AG09309 (cell line): ENCODE measurements at places on chromosomes 7 and 10.

- DNase-seq, result no peak
These were observed 126.6 kb upstream of the LSM8 start for GRCh38 chr7:118057404-118057803.

DNA sequence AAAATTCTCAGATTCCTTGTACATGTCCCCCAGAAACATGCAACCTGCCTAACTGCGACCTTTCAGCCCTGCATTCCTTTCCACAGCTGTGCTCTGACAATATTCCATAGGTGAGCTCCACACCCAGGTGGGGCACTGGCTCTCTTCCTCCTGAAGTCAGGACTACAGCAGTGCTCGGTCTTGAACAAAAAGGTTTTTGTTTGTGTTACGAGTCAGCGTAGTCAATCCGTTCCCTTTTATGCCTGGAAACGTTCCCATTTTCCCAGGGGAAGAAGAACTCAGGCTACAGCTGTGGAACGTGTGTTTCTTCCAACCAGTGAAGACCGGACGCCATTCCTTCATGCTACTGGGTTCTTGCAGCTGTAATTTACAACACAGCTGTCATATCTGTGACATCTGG lies 52.4 kb upstream of the PFKP start:
- DNase-seq, result no peak

GRCh38 chr10:17064435-17064834 lies 65.2 kb downstream of the CUBN start:
- DNase-seq, result no peak

DNA sequence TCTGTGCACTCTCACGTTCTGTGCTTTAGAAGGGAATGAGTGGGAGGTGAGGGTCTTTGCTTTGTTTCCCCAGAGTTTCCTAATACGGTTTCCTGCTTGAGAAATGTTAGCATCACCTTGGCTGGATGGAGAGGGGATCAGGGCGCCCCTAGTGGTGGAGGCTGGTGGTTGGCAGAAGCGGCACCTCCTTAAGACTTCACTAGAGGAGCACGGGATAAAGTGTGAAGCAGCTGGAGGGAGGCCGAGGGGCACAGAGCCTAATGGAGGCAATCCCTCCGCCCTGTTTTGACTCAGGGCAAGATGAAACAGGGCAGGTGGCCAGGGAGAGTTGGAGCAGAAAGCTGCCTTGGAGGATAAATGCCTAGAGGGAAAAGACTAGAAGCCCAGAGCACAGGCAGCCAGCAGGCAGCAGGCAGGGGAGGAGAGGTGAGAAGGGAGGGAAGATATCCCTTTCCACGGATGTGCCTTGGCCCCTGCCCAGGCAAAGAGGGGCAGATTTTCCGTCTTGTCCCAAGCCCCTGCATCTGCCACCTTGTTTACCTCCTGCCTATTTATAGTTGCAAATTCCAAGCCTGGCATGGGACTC lies 56.0 kb upstream of the BTRC start:
- no peak for DNase-seq

DNA sequence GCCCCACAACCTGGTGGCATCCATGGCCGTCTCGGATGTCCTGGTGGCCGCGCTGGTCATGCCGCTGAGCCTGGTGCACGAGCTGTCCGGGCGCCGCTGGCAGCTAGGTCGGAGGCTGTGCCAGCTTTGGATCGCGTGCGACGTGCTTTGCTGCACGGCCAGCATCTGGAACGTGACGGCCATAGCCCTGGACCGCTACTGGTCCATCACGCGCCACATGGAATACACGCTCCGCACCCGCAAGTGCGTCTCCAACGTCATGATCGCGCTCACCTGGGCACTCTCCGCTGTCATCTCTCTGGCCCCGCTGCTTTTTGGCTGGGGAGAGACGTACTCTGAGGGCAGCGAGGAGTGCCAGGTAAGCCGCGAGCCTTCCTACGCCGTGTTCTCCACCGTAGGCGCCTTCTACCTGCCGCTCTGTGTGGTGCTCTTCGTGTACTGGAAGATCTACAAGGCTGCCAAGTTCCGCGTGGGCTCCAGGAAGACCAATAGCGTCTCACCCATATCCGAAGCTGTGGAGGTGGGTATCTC lies 1.1 kb downstream of the HTR5A start:
- no peak for DNase-seq

DNA sequence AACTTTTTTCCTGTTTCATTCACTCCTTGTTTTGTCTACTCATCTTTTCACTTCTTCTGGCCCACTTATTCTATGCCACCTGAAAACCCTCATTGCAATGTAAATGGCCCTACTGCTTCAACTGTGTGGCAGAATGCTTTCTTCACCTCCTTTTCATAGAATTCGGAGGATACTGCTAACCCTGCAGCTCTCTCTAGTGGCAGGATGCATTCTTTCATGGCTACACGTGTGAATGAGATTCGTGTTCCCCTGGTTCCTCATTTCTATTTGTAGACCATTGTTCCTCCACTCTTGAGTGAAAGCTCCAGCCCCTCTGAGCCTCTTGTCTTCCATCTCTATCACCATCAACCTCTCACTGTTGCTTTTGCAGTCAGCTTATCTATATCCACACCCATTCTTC lies 20.9 kb upstream of the CYP26C1 start:
- DNase-seq, result peak; percentile 24

DNA sequence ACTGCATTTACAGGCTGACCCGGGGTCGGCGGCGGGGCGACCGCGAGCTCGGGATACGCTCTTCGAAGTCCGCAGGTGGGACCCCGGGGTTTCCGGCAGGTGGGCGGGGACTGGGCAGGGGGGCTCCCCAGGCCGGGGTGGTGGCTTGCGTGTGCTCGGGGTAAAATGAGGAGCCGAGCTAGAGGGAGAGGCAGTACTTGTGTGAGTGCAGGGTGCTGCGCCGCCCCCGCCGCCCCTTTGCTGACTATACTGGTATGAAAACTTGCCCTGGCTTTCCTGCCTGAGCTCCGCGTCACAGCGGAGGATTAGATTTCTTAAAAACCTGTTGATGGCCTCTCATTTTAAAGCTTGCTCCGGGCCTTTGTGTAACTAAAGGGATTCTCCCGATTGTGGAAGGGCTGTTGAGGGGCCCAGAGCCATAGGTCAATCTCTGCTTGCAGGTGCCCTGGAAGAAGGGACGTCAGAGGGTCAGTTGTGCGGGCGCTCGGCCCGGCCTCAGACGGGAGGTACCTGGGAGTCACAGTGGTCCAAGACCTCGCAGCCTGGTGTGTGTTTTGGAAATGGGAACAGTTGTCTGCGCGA lies 488 bp downstream of the ARMC10 start:
- DNase-seq, result no peak

GRCh38 chr7:99943641-99944496 lies 14.4 kb upstream of the GJC3 start:
- no peak for DNase-seq

DNA sequence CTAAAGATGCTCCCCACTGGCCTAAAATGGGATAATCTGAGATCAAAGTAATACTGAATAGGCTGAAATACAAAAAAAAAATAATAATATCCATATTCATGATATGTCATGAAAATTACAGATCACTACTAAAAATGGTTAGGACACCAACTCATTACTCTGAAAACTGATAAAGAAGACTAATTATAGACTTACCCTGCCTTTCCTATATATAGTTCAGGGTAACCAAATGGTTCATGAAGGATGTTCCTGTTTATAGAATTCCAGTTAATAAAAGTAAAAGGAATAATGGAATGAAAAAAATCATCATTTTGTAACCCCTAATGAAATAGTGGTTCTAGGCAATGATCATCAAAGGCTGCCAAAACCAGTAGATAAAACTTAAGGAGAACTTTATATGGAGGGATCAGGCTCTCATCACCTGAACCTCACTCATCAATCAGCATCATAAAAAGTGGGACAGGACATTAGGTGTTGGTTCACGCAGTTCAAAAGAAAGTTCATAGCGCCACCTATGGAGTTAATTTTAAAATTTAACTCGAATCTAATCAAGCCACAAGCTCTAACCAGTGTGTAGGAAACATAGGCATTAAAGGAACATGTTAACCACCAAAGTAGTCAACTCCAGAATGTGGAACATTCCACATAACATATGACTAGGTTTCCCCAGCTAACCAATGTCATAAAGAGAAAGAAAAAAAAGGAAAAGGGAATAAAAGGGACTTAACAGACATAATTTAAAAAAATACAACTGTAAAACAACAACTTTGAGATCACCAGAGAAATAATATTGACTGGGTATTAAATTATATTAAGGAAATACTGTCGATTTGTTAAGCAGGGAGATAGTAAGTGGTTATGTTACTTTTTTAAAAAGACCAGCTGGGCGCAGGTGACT lies 35.7 kb downstream of the P4HA1 start:
- DNase-seq, result no peak

GRCh38 chr7:132709971-132710567 lies 133.8 kb upstream of the PLXNA4 start:
- DNase-seq, result no peak

DNA sequence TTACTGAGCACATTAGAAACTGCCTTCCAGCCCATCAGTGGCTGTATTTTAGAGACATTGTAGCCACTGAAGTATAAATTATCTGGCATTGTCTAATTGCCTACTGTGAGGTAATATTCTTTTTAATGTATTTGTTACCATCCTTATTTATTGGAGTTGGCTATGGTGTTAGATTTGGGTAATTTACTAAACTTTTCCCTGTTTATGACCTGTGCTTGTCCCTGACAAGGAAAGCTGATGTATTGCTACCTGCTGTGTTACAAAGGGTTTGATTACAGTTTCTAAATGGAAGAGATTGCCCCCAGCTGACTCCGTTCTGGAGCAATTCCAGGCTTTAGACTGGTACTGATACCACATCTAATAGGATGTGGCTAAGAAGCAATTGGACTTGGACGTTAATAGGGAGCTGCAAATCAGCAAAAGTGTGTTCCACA lies 12.3 kb upstream of the ASCC1 start:
- DNase-seq, result no peak

DNA sequence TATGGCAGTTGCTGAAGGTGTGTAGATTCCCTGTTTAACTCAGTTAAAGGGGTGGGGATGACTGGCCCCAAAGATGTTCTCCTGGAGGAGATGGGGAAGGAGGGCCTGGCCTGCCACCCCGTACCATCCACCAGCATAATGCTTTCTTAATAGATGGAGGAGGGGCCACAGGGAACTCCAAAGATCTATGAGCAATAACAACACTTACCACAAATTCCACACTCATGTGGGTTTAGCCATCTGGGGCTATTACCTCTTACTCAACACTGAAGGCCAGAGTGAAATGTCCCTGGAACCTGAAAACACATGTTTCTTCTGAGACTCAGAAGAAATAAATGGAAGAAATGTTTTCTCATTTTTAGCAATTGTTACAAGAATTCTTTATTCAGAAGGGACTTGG lies 259.0 kb downstream of the CXCL12 start:
- DNase-seq, result peak; percentile 82

DNA sequence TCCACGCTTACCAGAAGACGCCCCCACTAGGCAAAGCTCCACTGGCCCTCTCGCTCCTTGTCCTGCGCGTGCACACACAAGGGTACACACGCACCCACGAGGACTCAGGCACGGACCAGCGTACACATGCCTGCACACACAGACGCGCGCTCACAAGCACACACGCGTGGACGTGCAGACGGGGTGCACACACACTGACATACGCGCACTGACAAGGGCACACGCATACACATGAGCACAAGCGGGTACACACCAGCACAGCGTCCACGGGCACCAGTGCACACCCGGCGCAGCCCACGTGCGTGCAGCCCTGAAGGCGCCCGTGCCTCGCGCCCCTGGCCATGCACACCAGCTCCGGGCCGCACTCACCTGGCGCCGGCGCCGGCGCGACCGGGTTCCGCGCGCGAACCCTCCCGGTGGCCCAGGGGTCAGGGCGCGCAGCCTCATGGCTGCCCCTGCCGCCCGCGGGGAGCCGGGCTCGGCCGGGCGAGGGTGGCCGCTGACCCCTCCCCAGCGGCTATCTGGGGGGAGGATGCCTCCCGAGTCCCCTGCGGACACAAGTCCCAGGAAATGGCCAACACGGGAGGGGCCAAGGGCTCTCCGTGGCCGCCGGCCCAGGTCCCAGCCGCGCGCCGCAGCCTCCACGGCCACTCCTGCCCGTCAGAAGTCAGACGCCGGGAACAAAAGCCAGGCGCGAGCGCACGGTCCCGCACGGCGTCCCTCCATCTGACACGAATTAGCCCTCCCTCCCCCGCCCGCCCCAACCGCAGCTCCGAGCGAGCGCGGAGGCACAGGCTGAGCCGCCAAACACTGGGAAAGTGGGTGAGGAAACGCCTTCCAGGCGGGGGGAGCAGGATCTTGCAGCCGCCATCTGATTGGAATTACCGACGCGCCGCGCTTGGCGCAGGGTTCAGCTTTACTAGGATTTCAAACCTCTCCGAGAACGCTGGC lies 45.0 kb downstream of the TNS3 start:
- DNase-seq, result peak; percentile 57

GRCh38 chr7:97499204-97499603 lies 232.7 kb upstream of the TAC1 start:
- DNase-seq, result no peak

DNA sequence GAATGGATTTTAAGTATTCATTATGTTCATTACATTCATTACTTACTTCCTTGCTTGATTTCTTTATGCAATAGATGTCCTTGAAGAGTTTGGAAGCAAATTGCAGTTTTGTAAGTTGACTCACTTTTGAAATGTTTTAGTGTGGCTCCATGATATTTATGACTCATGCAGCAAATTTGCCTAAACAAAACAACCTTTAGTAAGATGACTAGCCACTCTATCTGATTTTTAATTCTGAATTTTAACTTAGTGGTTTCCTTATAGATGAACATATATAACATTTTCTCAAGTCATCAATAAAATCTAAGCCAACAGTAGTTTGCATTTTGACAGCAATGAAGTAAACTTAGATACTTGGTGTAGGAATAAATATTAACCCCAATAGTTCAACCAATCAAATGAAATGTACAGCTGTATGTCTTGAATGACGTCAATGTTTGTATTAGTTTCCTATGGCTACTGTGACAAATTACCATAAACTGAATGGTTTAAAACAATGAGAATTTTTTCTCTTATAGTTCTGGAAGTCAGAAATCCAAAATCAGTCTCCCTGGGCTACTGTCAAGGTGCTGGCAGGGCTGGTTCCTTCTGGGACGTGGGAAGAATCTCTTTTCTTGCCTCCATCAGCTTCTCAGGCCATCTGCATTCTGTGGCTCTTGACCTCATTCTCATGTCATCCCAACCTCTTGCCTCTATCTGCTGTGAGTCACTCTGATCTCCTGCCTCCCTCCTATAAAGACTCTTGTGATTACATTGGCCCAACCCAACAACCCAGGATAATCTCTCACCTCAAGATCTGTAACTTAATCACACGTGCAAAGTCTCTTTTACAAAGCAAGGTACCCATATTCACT lies 73.4 kb downstream of the AHR start:
- DNase-seq, result peak; percentile 91

DNA sequence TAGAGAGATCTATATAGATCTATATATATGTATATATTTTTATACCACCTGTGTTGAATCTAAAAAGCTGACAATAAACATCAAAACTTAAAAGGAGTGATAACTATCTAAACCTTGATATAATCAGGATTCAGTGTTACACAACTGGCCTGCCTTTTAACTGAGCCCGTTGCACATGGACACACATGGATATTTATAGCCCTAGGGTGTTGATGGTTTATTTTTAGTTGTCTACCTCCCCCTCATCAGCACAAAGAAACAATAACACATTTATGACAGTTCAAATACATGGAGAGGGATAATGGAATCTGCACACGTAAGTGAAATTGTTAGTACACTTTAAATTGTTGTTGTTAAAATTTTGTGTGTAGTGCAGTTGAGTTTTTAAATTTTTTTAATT lies 336.9 kb downstream of the ZNF248 start:
- DNase-seq, result no peak
